IMR-90 (cell line): ENCODE measurements at places on chromosomes 5 and 9. TPM values are rescaled to one million over a fixed set of nuclear protein-coding genes. Genes with fewer than 3 reads are reported as not detected.
A peak's percentile ranks its signal among the peaks of the same experiment; 100 is the strongest.

DNA sequence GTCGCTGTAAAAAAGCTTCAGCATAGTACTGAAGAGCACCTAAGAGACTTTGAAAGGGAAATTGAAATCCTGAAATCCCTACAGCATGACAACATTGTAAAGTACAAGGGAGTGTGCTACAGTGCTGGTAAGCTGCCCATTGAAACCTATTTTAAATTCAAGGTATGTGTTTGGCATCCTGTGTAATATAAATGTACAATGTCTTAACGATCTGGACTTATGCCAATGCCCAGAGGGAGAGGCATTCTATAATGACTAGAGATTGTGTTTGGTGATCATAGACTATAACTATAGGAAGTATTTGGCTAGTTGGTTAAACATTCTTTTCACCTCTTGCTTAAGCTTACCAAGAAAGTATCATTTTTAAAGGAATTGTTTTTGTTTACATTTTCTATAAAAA, 95.7 kb downstream of the INSL6 start:
- no peak for DNase-seq

CDH9 gene
- total RNA-seq = not detected in 2 replicates

DNA sequence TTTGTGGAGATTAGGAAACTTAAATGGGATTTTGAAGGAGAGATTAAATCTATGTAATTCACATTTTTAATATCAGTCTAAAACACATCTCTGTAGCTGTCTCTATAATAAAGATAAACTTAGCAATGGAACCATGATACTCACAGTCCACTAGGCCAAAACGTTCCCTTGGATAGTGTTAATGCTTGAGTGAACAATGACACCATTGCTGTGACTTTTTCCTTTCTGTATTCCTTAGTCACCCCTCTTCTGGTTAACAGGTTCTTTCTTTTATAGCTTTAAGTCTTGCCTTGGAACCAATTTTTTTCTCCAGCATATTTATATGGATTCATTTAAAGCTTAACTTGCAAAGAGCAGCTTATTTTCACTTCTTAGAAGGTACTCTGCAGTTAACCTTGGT, 63.3 kb downstream of the INSL6 start:
- no peak for DNase-seq

- DNase-seq = peak; percentile 76
Observed at GRCh38 chr5:112995764-112996618, 19.4 kb downstream of the DCP2 start.

- no peak for DNase-seq
Observed at GRCh38 chr9:86822006-86822801, 125.1 kb downstream of the GAS1 start.

DNA sequence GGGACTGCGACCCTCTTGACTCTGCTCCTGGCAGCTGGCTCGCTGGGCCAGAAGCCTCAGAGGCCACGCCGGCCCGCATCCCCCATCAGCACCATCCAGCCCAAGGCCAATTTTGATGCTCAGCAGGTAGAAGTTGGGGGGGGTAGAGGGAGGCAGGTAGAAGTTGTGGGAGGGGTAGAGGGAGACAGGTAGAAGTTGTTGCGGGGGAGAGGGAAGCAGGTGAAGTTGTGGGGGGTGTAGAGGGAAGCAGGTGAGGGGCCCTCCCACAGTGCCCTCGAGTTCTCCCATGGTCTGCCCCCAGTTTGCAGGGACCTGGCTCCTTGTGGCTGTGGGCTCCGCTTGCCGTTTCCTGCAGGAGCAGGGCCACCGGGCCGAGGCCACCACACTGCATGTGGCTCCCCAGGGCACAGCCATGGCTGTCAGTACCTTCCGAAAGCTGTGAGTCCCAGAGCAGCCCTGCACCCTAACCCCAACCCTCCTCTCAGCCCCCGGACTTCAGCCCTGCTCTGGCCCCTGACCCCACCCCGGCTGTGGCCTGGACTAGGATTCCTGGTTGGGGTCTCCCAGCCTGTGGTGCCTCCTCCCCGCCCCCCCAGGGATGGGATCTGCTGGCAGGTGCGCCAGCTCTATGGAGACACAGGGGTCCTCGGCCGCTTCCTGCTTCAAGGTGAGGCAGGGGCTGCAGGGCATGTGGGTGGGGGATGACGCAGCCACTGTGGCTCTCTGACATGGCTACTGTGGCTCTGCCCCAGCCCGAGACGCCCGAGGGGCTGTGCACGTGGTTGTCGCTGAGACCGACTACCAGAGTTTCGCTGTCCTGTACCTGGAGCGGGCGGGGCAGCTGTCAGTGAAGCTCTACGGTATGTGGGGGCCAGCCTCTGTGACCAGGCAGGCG, 537 bp downstream of the C8G start:
- no peak for DNase-seq
